ENCODE measurements at places on chromosomes 4 and X. TPM values are rescaled to one million over a fixed set of nuclear protein-coding genes. Genes with fewer than 3 reads are reported as not detected.
A peak's percentile ranks its signal among the peaks of the same experiment; 100 is the strongest.

Gene HS6ST2
- not detected for total RNA-seq

- H3K4me1 ChIP-seq, result no peaks in the 10 kb centered on the region
- H3K27ac ChIP-seq, result peak overlapping the region; percentile 95
- H3K27me3 ChIP-seq, result no peaks in the 10 kb centered on the region
- H3K36me3 ChIP-seq, result no peaks in the 10 kb centered on the region
- peak; percentile 55 for DNase-seq
Measured at GRCh38 chrX:49155243-49155899, 7.2 kb upstream of the MAGIX start.

Gene ENAM
- total RNA-seq, result not detected

DNA sequence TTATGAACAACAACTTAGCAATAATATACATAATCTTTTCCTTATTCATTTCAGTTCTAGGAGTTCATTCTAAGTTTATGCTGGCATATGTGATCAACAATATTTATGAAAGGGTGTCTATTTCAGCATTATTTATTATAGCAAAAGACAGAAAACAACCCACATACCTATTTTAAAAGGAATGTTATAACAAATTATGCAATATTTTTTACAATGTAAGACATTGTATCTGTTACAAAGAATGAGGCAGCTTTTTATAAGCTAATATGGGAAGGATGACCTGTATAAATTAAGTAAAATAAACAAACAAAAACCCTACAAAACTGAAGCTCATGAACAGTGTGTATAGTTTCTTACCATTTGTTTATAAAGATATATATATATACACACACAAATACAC, 42.7 kb downstream of the AGTR2 start:
- no peaks in the 10 kb centered on the region for H3K4me1 ChIP-seq
- DNase-seq, result no peak

DNA sequence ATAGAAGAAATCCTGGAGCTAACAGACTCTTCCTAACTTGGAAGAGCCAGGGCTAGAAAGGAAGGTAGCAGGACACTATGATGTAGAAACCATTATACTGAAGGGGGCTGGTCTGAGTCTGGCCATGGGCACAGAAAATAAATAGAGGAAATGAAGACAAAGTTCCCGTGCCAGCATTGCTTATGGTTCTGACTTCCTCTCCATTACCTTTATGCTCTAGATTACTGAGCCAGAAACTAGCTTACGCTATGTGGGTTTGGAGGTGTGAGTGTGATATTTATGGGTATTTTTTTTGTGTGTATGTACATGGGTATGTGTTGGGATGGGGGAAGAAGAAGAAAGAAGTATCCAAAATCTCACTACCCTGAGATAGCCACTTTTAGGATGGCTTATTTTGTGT, 148.3 kb downstream of the GLUD2 start:
- no peak overlapping the region for H3K27ac ChIP-seq
- DNase-seq, result no peak
- H3K4me3 ChIP-seq, result no peak overlapping the region
- H3K27me3 ChIP-seq, result no peaks in the 10 kb centered on the region
- H3K36me3 ChIP-seq, result no peaks in the 10 kb centered on the region
- H3K4me1 ChIP-seq, result no peaks in the 10 kb centered on the region

Gene SH3TC1
- total RNA-seq, result 22.8 TPM

Gene CSAG1
- not detected for total RNA-seq

DNA sequence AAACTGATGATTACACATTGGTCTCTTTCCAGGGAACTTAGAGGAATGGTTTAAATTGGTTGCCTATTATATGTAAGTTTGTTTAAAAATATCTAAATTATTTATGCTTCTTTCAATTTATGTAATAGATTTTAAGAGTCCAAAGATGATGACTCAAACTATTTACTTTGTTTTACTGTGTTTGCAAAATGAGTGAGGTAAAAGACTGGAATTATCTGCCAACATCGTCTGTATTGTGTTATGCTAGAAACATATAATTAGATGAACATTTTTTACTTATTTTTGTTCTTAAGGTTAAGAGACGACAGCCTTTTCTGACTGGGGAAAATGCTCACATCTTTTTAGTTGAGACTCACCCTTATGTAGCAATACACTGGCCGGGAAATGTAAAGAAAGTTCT, 51.1 kb upstream of the SYTL5 start:
- no peak overlapping the region for H3K4me3 ChIP-seq
- DNase-seq, result no peak
- no peaks in the 10 kb centered on the region for H3K4me1 ChIP-seq
- H3K27me3 ChIP-seq, result no peaks in the 10 kb centered on the region
- H3K36me3 ChIP-seq, result no peaks in the 10 kb centered on the region

GRCh38 chrX:53682885-53683555, 3.5 kb downstream of the HUWE1 start:
- H3K4me3 ChIP-seq, result peak overlapping the region; percentile 65
- DNase-seq, result no peak
- H3K27ac ChIP-seq, result peak overlapping the region; percentile 91

GRCh38 chrX:29555465-29556091, 659.8 kb upstream of the MAGEB2 start:
- H3K27ac ChIP-seq, result no peak overlapping the region
- no peak overlapping the region for H3K4me3 ChIP-seq
- no peaks in the 10 kb centered on the region for H3K4me1 ChIP-seq
- no peaks in the 10 kb centered on the region for H3K27me3 ChIP-seq
- DNase-seq, result no peak
- H3K36me3 ChIP-seq, result no peaks in the 10 kb centered on the region

DNA sequence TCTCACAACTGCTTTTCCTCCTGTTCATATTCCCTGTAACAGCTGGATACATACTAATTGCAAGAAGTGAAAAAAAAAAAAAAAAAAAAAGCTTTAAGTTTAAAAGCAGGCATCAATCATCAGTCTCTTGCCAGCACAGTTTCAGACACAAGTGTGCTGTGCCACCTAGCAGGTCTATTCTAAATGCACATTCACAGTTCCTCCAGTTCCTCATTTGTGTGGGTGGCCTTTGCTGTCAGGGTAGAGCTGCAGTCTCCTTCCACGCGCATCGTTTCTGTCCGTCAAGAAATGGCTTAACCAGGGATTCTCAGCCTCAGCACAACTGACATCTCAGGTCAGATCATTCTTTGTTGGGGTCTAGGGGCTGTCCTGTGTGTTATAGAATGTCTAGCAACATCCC, 61.6 kb downstream of the SCML1 start:
- DNase-seq, result no peak
- H3K4me3 ChIP-seq, result no peak overlapping the region
- no peaks in the 10 kb centered on the region for H3K27me3 ChIP-seq
- no peak overlapping the region for H3K27ac ChIP-seq
- peaks cover 13% of the 10 kb centered on the region for H3K36me3 ChIP-seq
- H3K4me1 ChIP-seq, result no peaks in the 10 kb centered on the region

DNA sequence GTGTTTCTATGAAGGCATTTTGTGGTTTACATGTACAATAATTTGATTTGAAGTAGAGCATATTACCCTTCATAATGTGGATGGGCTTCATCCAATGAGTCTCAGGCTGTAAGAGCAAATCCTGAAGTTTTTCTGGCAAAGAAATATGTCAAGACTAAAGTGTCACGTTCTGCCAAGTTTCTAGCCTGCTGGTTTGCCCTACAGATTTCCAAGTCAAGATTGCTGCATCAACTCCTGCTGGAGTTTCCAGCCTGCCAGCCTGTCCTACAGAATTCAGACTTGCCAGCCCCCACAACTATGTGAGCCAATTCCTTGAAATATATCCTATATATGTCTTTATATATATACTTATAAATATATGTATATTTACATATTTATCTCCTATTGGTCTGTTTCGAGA, 70.0 kb upstream of the RLIM start:
- H3K27ac ChIP-seq, result no peak overlapping the region
- no peak overlapping the region for H3K4me3 ChIP-seq

Data from stomach (tissue), 19 donors.